ENCODE measurements at places on chromosomes 7 and 10. TPM values are rescaled to one million over a fixed set of nuclear protein-coding genes. Genes with fewer than 3 reads are reported as not detected.

SFMBT2 gene
- 5.7 TPM for polyA plus RNA-seq

TAS2R60 gene
- polyA plus RNA-seq: not detected

SPAG6 gene
- 2.6 TPM for polyA plus RNA-seq

EPHA1 gene
- 6.8 TPM for polyA plus RNA-seq

SMARCD3 gene
- 170 TPM for polyA plus RNA-seq

DNA sequence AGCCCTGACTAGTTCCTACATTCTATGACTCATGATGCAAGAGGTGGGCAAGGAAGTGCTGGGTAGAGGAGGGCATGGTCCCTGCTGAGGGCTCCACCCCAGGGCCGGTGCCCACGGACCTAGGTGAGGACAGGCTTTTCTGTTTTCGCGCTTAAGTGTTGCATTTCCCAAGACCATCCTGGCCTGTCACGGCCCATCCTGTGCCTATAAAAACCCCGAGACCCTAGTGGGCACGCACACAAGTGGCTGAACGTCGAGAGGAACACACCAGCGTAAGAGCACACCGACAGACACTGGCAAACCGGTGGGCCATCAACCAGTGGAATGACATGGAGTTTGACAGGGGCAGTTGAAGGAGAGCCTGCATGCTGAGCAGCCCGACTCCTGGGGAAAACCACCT is 680.7 kb upstream of the GHITM start:
- no peak for DNase-seq

- no peak for DNase-seq
Observed at GRCh38 chr7:151371266-151371665, 29.7 kb downstream of the NUB1 start.

- no peak for DNase-seq
Observed at GRCh38 chr7:78905436-78905835, 548.0 kb downstream of the MAGI2 start.

GRCh38 chr10:123997486-123998196 is 95.8 kb downstream of the CHST15 start:
- no peak for DNase-seq

GRCh38 chr7:50146692-50147091 is 53.6 kb upstream of the ZPBP start:
- no peak for DNase-seq

DNA sequence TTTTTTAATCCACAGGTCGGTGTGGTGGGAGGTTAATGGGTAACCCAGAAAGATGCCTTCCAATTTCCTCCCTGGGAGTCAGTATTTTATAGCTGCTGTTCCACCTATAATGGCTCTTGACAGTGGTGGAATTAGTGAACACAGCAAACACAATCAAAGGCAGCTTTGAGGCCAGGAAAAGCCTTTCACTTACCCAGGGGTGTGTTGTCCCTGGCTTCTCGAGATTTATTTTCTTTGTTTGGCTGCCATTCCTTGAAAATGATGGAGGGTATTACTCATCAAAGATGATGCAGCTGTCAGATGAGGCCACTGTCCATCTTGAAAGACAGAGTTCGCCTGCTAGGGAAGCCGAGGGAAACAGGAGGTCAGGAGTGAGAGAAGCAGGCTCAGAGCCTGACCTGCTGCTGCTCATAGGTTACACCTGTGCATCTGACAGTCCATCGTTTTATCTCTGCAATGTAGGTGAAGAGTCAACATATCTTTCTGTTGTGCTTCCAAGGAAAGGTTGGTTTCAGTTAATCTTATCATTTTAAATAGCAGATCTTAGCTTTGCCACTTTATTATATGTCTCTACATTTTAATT is 221.6 kb downstream of the XPNPEP1 start:
- no peak for DNase-seq

DNA sequence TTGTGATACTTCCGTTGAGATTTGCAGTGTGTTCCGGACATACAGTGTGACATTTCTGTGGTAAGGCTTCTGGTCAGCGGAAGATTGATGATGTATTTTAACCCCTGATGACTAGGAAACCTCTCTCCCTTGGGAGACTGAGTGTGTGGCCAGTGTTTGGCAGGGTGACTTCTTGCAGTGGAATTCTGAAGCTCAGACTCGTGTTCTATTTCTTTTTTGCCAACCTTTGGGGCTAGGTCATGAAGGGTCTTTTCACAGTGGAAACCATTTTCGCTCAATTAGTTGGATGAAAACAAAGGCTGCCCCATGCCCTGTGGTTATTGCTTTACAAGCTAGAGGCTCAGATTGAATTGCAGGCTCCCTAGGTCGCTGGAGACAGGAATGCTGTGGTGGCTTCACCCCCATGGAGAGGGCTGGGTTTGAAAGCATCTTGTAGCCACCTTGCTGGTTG is 288.9 kb downstream of the BBS9 start:
- DNase-seq: no peak

DNA sequence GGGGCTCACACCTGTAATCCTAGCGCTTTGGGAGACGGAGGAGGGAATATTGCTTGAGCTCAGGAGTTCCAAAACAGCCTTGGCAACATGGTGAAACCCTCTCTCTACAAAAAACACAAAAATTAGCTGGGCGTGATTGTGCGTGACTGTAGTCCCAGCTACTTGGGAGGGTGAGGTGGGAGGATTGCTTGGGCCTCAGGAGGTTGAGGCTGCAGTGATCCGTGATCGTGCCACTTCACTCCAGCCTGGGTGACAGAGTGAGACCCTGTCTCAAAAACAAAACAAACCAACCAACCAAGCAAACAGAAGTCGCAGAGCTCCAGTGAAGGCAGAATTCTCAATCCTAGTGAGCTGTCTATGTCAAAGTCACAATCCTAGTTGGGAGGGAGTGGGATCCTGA is 14.3 kb upstream of the STN1 start:
- DNase-seq: no peak

DNA sequence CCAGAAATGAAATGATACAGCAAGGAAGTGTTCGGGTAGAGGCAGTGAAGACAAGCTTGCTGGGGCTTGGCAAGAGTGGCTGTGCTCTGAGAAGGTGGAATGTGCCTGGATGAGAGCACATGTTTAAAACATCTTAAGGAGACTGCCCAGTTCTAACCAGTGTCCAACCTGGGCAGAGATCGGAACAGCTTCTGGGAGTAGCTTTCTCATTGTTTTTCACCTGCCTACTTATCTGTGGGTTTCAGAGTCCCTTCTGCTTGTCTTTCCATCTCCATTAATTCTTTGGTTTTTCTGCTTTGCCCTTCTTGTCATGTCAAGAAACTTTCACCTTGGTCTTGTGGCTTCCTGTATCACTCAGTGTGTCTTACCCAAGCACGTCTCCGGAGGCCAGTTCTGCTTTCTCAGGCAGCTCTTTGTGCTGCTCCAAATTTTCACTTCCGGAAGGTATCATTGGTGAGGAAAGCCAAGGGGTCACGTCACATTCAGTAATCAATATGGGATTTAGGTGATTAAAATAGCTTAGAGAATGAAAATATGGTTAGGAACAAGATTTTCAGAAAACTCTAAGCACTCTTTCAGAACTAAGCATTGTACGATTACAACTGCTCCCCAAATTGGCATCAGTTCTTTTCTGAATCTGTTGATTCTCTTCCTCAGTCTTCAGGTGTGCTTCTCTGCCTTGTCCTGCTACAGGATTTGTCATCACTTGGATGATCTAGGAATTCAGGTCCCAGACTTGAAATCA is 5.5 kb upstream of the LAMB4 start:
- DNase-seq: no peak

DNA sequence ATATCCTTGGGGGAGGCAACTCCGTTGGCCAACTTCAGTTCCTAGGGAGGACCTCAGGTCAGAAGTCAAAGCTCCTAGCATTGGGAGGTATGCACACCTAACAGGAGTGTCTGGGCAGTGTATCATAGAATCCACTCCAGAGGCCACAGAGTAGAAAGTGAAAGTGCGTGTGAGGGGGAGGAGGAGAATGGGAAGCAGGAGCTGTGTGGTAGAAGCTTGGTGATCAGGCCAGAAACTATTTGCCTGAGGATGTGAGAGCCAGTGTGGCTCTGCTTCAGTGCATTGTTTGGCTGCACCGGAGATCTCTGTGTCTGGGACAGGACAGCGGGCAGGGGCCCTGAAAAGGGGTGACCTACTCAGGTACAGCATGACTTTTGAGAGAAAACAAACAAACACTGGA is 557.4 kb upstream of the VSTM2A start:
- DNase-seq: no peak

- DNase-seq: no peak
Observed at GRCh38 chr7:95899919-95900513, 127.7 kb downstream of the DYNC1I1 start.

DNA sequence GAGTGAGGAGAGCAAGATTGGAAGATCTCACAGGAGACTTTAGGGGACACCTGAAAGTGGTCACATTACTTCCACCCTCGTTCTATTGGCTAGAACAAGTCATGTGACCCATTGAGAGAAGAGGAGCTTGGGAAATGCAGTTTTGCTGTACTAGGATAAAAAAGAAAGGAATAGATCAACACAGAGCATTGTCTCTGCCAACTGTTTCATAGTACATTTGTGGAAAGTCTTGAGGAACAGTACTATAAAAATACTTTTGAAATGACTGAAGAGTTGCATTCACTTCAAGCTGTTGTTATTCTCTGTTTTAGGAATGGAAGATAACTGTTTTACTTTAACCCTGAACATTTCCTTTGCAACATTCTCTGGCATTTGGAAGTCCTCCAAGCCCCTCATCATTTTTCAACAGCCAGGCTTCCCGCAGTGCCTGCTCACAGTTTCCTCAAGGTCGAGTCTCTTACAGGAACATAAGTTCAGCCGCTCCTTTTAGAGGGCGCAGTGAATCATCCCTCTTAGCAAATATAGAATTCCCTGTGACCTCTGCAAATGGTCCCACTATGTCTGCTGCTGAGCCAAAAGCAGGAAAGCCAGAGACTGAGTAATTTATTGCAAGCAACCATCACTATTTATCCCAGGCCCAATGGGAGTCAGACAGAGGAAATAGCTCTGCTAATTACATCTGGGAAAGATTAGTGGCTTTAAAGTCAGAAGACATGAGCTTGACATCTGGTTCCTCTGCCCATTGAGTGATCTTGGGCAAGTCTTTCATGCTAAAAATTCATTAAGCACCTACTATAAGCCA is 40.7 kb downstream of the MRPL32 start:
- DNase-seq: peak; percentile 32

DNA sequence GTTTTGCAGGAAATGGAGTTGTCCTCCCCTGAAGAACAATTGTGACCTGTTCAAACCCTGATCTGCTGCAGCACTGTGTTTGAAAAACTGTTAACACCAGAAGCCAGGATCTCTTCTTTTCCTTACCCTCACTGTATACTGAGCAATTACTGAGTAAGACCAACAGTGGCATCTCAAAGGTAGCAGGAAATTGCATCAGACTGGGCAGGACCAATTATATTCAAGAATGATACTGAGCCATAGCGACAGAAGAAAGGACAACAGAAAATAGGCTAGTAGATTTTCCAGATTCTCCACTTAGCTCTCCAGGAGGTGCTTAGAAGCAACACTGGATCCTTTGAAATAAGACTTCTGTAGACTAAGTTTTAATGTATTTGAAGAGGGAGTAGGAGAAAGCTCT is 57.4 kb upstream of the INHBA start:
- DNase-seq: no peak

- DNase-seq: no peak
Observed at GRCh38 chr7:71539615-71540014, 407.7 kb downstream of the GALNT17 start.

- no peak for DNase-seq
Observed at GRCh38 chr7:111678986-111679385, 116.7 kb upstream of the IMMP2L start.

DNA sequence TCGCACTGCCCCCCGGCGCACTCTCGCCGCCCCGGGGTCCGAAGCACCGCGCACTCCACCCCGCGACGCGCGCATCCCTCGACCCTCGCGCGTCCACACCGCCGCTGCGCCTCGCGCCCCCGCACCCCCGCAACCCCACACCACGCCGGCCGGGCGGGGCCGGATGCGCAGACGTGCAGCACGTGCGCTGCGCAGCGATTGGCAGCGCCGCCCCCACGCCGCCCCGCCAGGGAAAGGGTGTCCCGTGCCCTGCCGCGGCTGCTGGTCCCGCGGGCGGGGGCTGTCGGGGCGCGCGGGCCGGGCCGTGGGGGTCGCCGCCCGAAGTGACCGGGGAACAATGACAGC is 53.7 kb upstream of the KDM7A start:
- DNase-seq: no peak

- DNase-seq: no peak
Observed at GRCh38 chr7:27868131-27868550, 128.2 kb downstream of the TAX1BP1 start.

DNA sequence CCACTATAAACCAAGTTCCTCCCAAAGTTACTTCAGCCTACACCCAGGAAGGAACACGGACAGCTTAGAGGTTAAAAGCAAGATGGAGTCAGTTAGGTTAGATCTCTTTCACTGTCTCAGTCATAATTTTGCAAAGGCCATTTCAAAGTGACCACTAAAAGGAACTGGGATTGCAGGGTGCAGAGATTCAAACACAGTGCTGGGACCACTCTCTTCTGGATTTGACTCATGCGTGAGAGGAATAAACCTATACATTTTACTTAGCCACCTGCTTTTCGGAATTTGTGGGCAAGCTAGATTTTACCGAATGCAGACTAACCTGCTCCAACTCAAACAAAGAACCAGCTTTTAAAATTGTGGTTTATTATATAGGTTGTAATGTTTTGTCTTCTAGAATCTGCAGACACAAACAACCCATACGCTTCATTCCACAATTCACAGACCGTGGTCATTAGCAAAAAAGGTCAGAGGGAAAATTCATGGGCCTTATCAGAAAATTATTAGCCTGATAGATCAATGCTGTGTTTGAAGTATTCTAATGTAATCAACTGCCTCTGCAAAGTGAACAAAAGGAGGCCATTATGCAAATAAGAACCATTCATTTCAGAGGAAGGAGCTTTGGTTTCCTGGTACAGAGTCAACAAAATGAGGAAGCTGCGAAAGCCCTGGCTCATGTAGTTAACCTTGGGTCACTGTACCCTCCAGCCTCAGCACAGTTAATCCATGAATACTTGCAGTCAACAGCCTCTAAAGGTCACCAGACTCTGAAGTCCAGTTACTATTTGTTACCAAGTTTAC is 342.7 kb upstream of the KLF6 start:
- DNase-seq: no peak

GRCh38 chr10:96873086-96873485 is 41.0 kb downstream of the LCOR start:
- no peak for DNase-seq

- DNase-seq: no peak
Observed at GRCh38 chr7:45180084-45180986, 22.7 kb downstream of the RAMP3 start.

DNA sequence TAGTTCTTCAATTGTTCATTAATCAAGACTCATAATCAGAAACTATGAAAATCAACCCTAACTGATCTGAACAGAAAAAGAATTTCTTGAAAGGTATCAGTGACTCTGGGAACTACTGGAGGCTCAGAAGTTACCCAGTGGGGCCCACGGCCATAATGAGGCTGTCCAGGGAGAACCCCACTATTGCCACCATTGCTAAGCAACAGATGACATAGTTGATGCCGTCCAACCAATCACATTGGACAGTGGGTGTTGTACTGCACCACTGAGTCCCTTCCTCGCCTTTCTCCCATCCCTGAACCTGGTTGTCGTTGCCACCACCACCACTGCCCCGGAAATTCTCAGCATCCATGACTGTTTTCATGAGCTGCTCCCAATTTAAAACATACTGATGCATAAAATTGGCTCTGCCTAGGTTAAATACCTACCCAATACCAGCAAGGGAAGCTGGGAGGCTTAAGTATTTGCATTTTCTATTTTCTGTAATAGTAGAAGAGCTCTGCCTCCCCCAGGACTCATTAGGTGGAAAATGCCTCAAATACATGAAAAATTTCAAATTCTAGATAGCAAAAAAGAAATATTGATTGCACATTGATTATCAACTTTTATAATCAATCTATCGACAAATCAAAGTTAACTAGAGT is 26.7 kb upstream of the USP6NL start:
- DNase-seq: no peak

GRCh38 chr10:113442336-113442735 is 110.5 kb upstream of the HABP2 start:
- DNase-seq: no peak

All from muscle of arm (tissue), 14 donors.